Ovary (tissue), 10 donors: ENCODE measurements at places on chromosomes 16 and 17. TPM values are rescaled to one million over a fixed set of nuclear protein-coding genes. Genes with fewer than 3 reads are reported as not detected.

The CBFA2T3 gene
- total RNA-seq = 0.68 TPM

- H3K36me3 ChIP-seq = no peaks in the 10 kb centered on the region
- no peaks in the 10 kb centered on the region for H3K4me1 ChIP-seq
- H3K27ac ChIP-seq = no peak overlapping the region
- no peak overlapping the region for H3K4me3 ChIP-seq
- H3K27me3 ChIP-seq = no peaks in the 10 kb centered on the region
These were observed 76.3 kb downstream of the USP32 start for GRCh38 chr17:60315650-60316049.

DNA sequence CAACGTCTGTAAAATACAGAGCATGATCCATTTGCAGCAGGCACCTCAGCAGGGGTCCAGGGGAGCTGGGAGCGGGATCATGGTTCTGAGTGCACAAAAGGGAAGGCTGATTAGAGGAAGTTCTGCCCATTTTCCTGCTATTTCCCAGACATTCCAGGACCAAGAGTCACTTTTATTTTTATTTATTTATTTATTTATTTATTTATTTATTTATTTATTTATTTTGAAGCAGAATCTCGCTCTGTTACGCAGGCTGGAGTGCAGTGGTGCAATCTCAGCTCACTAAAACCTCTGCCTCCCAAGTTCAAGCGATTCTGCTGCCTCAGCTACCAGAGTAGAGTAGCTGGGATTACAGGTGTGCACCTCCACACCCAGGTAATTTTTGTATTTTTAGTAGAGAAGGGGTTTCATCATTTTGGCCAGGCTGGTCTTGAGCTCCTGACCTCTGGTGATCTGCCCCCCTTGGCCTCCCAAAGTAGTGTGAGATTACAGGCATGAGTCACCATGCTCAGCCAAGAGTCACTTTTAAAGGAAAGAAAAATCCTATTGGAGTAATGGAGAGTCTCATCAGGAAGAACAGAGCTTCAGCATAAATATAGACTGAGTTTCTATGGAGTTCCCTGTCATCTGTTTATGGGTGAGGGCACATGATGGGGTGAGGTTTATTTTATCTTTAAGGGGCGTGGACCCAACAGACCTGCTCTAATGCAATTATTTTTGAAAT, 355.2 kb downstream of the HAPSTR1 start:
- H3K27ac ChIP-seq = no peak overlapping the region
- H3K4me1 ChIP-seq = no peaks in the 10 kb centered on the region
- no peaks in the 10 kb centered on the region for H3K36me3 ChIP-seq
- H3K4me3 ChIP-seq = no peak overlapping the region
- H3K27me3 ChIP-seq = no peaks in the 10 kb centered on the region

DNA sequence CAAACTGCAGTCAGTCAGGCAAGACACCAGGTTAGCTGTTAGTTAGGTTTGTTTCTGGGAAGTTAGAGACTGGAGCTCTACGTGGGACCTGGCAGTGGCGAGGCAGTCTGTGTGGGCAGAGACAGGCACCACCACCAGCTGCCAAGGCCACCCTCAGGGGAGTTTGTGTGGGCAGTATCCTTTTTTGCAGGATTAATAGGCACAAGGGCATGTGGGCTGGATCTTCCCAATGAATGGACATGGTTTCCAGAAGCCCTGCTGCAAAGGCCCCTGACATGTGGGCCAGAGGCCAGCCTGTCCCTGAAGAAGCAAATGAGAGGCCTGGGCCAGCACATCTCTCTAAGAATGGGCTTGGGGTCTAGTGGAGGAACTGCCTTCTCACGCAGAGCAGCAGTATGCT, 19.2 kb upstream of the SREBF1 start:
- H3K27ac ChIP-seq = peak overlapping the region; percentile 19
- peaks cover 4% of the 10 kb centered on the region for H3K4me1 ChIP-seq
- no peaks in the 10 kb centered on the region for H3K27me3 ChIP-seq
- no peak for DNase-seq

DNA sequence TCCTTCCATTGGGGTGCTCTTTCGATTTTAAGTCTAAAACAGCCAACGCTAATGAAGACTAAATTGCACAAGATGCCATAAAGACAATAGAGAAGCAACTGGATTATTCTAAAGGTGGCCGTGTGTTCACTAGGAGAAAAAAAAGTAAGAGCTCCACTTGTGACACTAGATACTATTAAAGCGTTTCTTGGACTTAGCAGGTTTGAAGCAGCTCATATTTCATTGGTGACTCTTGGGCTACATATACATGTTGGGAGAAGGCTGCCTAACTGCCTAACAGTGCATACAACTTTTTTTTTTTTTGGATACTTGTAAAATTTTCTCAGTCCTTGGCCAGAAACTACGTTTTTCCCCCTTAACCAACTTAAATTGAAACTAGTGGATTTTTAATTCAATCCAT, 111.8 kb upstream of the NOG start:
- DNase-seq = no peak
- no peaks in the 10 kb centered on the region for H3K36me3 ChIP-seq
- no peaks in the 10 kb centered on the region for H3K4me1 ChIP-seq
- no peak overlapping the region for H3K4me3 ChIP-seq
